Skin of body (tissue), 3 donors: ENCODE measurements at places on chromosomes 5 and 9. TPM values are rescaled to one million over a fixed set of nuclear protein-coding genes. Genes with fewer than 3 reads are reported as not detected.

DNA sequence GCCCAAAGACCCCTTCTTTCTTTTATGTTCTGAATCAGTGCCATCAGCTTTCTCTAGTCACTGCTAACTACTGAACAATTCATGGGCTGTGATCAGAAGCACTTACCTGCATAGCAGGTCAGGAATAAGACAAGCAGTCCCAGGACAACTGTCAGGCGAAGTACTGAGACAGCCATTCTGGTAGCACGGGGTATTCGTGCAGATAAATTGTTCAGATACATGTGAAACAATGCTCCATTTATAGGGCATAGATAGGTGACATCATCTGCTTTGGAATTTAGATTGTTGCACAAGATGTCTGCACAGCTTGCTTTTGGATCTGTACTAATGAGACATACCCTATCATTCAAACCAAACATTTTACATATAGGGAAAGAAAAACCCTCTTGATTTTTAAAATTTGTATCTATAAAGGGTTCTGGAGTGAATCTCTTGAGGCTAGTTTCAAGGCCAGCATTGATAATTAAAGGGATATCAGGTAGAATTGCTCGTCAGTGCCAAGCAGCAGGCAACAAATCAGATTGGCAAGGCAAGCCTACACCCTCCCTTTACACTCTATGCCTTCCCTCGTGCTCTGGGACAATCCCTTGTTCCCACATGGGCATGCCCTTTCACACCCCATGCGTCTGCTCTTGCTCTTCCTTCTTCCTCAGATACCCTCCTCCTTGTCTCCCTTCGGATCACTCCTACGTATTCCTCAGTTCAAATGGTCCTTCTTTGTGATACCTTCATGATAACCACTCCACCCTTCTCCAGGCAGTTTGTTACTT lies at the start of gene C5orf46:
C5orf46 (minus strand) TSS at position 213 of the 770 bp plus-strand sequence; CDS start at position 176, 37 bp downstream.
- no peak for DNase-seq

GRCh38 chr5:127040796-127041520 lies 10.6 kb upstream of the MARCHF3 start:
- DNase-seq = no peak

DNA sequence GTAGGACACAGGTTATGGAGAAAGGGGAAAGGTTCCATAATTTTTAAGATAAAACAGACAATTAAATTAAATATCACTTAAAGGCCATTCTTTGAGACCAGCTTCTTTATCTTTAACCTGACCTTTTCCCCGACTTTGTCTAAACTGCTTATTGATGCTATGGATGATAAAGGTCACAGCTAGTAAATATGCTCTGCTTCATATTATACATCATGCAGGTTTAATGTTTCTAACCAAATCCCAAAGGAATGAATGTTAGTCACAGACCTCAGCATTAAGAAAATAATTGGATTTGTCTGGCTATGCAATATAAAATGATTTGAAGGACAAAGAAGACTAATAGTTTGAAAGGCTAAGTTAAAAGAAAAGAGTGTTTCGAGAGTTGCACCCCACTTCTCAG lies 147.6 kb downstream of the ST8SIA4 start:
- DNase-seq = no peak

DNA sequence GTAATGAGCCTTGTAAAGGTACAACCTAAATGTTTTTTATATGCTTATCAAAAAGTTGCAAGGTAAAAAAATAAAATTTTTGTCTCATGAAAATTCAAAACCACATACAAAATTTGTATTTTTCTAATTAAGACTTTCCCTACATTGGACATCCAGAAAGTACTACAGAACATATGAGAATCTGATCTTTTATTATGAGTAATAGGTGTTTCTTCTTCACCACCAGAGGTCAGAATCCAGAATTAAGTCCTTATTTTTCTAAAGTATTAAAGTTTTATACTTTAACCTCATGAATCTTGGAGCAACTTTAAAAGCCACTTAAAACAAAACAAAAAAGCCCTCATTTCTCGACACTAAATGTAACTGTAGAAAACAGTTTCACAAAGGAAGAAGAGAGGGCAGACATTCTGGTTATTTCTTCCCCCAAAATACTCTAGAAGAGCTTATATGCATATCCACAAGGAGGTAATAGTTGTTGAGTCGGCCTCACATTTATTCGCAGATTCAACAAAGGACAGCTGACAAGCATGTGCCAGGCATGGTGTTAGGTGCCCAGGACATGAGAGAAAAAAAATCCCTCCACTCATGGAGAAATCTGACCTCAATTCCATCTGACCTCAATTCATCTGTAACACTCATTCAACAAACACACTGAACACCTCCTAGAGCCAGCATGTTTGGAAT lies 69.3 kb downstream of the MLLT3 start:
- no peak for DNase-seq

GRCh38 chr9:108300306-108301287 lies 555.2 kb downstream of the ACTL7B start:
- no peak for DNase-seq

DNA sequence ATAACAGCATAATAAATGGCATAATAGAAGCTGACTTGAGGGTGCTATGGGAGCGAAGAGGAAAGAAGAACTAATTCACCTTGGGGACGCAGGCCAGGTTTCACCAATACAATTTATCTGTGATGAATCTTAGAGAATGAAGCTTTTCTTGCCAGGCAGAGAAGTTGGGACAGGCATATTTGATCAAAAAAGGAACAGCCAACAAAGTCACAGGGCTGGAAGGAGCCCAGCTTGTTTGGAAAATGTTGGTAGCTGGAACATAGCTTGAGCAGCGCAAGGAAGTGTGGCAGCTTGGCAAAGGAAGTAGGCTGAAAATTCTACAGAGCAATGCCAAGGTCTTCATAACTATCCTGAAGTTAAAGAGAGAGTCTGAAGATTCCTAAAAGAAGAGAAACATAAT lies 181.5 kb upstream of the OR13F1 start:
- no peak for DNase-seq

GRCh38 chr5:176167800-176168199 lies 70.4 kb upstream of the SIMC1 start:
- no peak for DNase-seq

DNA sequence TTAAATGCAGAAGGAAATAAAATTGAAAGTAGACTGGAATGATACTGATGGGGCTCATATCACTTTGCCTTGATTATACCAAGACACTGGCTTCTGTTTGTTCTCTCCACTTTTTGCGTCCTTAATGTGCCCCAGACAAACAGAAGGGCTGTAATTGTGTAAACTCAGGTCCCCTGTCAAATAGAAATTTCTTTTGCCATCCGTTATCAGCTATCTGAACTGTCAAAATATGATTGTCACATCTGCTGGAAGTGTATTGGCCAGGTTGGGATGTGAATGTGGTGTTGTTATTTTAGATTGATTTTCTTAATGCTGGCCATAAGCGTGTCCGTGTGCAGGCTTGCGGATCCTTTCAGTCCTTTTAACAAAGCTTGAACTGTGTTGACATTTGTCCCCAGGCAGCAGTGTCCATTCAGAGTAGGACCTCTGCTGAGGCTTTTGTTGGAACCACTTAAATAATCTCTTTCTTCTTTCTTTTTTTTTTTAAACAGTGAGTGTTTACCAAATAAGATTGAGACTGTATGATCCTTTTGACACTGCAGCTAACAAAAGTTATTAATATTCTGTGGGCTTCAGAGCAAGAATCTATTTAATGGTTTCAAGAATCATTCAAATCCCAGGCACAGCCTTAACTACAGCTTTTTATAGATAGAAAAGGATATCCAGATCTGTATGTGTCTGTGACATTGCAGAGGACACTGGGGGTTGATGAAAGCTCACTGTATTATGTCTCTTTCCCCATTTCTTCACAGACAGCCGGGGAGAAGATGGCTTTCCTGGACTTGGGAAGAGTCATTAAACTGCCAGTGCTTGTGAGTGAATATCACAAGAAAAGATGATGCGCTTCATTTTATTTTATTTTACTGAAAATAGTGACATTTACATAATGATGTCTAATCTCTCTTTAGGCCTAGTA lies 171.7 kb downstream of the ZNF608 start:
- no peak for DNase-seq

DNA sequence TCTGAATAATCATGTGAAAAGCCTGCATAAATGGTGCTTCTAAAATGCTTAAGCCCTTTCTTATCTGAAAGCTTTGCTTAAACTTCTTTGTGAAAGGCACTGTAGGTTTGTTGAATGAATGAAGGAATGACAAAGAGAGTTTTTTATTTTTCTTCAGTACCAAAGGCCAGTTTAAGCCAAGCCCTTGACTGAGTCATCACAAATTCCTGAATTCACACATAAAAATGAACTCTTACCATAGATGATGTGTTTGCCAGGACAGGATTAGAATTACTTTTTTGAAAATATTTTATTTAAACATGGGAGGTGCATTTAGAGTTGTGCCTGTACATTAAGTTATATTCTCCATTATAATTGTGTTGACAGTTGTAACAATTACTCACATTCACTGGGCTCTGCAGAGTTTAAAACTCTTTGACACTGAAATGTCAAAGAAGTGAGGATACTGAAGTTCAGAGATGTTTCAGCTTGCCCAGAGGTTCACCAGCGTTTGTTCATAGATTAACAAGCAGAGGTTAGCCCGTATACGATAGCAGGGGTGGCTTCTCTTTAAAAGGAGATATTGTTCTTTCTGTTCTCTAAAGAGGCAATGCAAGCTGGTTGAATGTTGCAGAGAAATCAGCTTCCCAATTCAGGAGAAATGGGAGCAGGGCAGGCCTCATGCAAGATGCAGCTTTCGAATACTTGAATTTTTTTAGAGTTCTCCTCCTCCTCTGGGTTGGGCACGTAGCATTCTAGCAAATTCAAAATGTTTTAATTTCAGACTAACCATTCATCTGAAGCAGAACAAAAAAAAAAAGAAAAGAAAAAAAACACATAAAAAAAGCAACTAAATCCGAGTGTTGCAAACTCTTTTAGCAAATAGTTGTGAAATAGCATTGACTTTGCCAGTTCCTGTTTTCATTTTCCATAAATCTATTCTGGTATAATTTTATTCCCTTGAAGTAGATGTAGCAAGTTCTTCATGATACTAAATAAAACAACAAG lies 358.7 kb upstream of the KLF4 start:
- peak; percentile 64 for DNase-seq

GRCh38 chr5:17477043-17477442 lies 21.0 kb upstream of the TAF11L2 start:
- DNase-seq = no peak

DNA sequence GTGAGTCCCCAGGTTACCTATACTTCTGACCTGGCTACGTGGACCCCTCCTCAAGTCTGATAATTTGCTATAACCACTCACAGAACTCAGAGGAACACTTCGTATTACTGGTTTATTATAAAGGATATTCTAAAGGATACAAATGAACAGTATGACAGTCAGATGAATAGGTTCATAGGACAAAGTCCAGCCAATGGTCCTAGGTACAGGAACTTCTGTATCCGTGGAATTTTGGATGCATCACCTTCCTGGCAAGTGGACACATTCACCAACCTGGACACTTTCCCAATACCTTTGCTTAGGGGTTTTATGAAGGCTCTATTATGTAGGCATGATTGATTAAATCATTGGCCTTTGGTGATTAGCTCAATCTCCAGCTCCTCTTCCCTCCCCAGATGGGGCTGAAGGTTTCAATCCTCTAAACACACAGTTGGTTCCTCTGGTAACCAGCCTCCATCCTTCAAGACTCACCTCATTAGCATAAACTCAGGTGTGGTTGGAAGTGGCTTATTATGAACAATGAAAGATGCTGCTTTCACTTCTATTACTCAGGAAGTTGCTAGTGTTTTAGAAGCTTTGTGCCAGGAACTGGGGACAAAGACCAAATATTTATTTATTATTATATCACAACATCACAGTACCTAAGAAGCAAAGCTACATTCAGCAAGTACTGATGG lies 149.6 kb upstream of the ELL2 start:
- DNase-seq = no peak

DNA sequence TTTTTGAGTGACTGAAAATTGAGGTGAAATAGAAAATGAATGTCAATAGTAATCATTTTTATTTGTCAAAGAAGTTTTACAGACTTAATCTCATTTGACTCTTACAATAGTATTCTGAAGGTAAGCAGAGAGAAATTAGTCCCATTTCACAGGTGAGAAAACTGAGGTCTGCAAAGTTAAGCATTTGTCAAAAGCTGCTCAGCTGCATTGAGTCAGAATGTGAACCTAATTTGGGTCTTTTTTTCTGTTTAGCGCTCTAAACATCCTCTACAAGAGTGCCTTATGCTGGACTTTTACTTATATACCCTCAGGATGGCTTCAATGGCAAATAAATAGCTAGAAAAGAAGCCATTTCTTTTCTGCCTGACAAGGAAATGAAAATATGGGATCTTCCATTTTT lies 135.7 kb downstream of the RASGRF2 start:
- no peak for DNase-seq

DNA sequence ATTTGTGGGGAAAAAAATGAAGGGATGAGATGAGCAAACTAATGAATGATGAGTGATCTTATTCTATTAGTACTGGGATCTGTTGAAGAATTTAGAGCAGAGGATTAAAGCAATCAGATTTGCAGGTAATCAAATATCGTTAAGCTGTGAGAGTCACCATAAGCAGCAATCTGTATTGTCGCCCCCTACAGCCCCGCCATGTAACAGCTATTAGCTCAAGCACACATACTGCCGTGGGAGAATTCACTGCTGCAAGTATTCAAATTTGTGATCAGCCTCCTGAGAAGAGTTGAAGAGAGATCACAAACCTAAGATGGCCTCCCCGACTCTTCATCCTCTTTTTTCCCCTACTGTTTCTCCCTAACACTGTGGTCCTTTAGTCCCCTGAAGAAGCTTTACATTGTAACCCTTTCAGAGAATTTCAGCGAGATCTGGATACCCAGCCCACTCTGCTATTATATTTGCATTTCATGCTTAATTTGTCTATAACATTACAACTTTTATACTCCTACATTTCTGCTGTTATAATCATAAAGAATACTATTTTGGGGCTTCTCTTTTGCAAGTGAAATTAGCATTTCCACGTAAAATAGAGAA lies 28.5 kb upstream of the PHF24 start:
- DNase-seq = no peak

DNA sequence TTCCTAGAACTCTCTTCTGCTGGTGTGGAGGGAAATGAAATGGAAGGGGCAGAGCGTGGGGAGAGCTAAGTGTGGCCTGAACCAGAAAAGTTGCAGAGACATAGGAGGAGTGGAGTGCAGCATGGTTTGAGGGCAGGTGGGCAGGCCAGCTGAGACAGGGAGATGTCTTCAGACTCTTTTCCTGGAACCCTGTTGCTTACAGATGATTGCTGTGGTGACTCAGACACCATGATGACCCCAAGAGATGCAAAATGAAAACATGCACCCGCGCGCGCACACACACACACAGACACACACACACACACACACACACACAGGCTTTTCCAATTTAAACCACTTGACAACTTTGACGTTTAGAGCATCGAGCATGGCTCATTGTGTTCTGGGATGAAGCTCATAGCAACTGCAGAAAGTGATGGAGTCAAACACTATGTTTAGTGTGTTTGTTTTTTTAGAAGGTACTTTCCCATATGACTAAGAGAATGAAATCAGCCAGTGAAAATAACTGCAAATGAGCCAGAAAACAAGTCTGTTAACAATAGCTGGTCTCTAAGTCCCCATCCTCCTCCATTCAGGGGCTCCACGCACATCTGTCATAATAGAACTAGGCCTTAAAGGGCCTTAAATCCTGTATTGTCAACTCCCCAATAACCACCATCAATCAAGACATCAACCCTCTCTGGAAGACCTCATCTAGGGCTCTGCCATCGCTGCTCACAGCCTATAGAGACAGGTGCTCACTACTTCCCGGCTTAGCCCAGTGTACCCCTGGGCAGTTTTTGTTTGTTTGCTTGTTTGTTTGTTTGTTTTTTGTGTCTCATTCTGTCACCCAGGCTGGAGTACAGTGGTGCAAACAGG lies 9.6 kb downstream of the TMOD1 start:
- no peak for DNase-seq

SAXO1 gene
- total RNA-seq = 0.10 TPM

DDX4 gene
- total RNA-seq = not detected

PCDHA1 gene
- total RNA-seq = not detected

ADAMTS19 gene
- 45.3 TPM for total RNA-seq

SLC6A7 gene
- total RNA-seq = not detected
